ENCODE measurements at places on chromosomes 2 and 18. TPM values are rescaled to one million over a fixed set of nuclear protein-coding genes. Genes with fewer than 3 reads are reported as not detected.

DNA sequence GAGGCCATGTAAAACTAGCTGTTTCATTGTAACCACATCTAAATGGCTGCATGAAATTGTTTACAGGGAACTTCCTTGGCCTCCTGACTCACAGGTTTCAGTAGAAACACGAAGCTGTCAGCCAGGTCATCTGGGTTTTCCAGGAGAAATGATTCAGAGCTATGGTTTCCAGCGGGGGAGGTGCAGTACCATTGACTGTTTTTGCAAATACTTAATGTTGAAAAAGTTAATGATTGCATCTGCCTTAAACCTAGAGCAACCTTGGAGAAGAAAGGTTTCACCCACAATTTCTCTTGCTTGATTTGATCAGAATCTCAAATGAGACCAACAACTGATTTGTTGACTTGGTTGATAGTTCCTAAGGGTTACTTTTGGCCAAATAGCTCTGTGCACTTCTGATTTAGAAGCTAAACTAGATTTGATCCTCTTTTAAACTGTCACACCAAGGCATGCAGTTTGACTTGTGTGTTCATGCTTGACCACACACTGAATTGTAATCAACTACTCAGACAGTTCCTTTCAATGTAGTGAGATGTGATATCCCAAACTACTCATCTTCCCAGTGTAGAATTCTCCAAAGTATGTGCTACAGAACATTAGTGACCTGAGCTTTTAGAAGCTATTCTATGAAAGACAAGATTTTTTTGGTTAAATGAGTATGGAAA lies 193.5 kb upstream of the CHST9 start:
- no peaks in the 10 kb centered on the region for H3K27me3 ChIP-seq
- no peaks in the 10 kb centered on the region for H3K4me1 ChIP-seq
- DNase-seq, result no peak
- no peaks in the 10 kb centered on the region for H3K36me3 ChIP-seq
- H3K4me3 ChIP-seq, result no peak overlapping the region
- no peak overlapping the region for H3K27ac ChIP-seq

GRCh38 chr2:223477318-223477717 lies 124.8 kb downstream of the SCG2 start:
- no peaks in the 10 kb centered on the region for H3K27me3 ChIP-seq
- H3K4me3 ChIP-seq, result no peak overlapping the region
- H3K36me3 ChIP-seq, result no peaks in the 10 kb centered on the region
- DNase-seq, result no peak

Gene DYNC1I2
- total RNA-seq, result 68.8 TPM

DNA sequence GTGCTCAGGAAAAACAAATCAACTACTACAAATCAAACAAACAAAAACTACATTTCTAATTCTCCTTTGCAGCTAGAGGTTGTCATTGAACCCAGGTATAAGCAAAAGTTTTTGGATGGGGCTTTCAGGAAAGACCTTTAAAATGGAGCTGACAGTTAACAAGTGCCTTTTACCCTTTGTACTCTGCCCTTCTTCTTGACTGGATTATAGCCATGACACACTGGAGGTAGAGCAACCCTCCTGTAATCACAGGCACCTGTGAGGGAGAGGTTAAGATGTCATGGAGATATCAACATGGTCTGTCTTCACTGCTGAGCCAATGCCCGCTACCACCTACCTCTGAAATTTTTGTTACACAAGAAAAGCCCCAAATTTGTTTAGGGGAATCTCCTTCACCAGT lies 100.0 kb upstream of the GLS start:
- H3K4me3 ChIP-seq, result no peak overlapping the region
- no peak for DNase-seq
- no peaks in the 10 kb centered on the region for H3K27me3 ChIP-seq
- H3K36me3 ChIP-seq, result no peaks in the 10 kb centered on the region
- no peaks in the 10 kb centered on the region for H3K4me1 ChIP-seq

- H3K4me3 ChIP-seq, result no peak overlapping the region
- no peaks in the 10 kb centered on the region for H3K36me3 ChIP-seq
- H3K27me3 ChIP-seq, result no peaks in the 10 kb centered on the region
- H3K27ac ChIP-seq, result no peak overlapping the region
- DNase-seq, result no peak
Observed at GRCh38 chr18:67104700-67105284, 411.7 kb downstream of the DSEL start.

- peaks cover 78% of the 10 kb centered on the region for H3K27me3 ChIP-seq
- no peak overlapping the region for H3K27ac ChIP-seq
- no peak overlapping the region for H3K4me3 ChIP-seq
- DNase-seq, result no peak
Observed at GRCh38 chr2:464562-465309, 176.8 kb upstream of the ALKAL2 start.

Gene STPG4
- total RNA-seq, result 0.52 TPM

GRCh38 chr2:10716581-10716980 lies 4.8 kb upstream of the ATP6V1C2 start:
- no peak overlapping the region for H3K4me3 ChIP-seq
- H3K27me3 ChIP-seq, result peaks cover 20% of the 10 kb centered on the region
- DNase-seq, result no peak
- H3K27ac ChIP-seq, result no peak overlapping the region
- peaks cover under 1% of the 10 kb centered on the region for H3K4me1 ChIP-seq

DNA sequence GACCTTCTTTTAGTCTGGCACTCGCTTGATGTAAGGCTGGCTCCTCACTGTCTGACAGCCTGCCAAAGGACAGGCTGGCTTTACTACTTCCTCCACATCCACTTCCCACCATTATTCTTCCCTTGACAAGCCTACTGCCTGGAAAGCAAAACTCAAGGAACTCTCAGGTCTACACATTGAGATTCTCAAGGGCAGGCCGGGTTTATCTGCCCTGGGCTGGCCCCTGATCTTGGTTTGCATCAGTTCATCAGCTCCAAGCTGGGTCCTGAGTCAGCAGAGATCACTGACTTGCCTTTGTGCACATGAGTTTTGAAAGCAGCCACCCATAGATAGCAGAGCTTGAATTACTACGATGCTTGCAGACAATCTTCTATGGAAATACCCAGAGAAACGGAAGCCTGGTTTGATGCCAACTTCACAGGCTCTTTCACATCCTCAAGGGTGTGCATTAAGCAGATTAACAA lies 53.9 kb downstream of the KCTD18 start:
- no peaks in the 10 kb centered on the region for H3K27me3 ChIP-seq
- no peaks in the 10 kb centered on the region for H3K4me1 ChIP-seq
- DNase-seq, result no peak
- H3K27ac ChIP-seq, result no peak overlapping the region
- H3K36me3 ChIP-seq, result peaks cover 29% of the 10 kb centered on the region

GRCh38 chr2:84302513-84303412 lies 156.3 kb downstream of the SUCLG1 start:
- H3K4me3 ChIP-seq, result no peak overlapping the region
- H3K36me3 ChIP-seq, result no peaks in the 10 kb centered on the region
- H3K4me1 ChIP-seq, result no peaks in the 10 kb centered on the region

Gene RGPD3
- total RNA-seq, result 0.08 TPM

DNA sequence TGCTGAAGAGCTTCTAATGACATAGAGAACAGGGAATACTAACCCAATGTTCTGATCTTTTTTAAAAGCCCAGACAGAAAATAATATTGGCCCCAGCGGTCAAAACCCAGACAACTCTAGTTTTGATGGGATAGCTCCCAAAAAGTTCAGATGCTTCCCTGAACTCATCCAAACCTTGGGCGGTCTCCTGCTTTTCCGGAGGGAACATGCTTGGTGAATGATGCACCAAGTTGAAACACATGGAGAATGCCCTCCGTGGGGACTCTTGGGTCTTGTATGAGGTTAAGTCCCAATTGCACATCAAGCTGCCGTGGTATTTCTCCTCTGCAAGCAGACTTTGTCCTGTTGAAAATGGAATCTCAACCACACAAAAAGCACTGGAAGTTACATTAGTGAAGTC lies 120.7 kb upstream of the CTAGE1 start:
- H3K36me3 ChIP-seq, result no peaks in the 10 kb centered on the region
- DNase-seq, result peak; percentile 64
- no peak overlapping the region for H3K4me3 ChIP-seq
- peak overlapping the region; percentile 3 for H3K27ac ChIP-seq
- peaks cover 22% of the 10 kb centered on the region for H3K4me1 ChIP-seq

- H3K4me3 ChIP-seq, result no peak overlapping the region
- H3K27ac ChIP-seq, result no peak overlapping the region
- DNase-seq, result no peak
- H3K27me3 ChIP-seq, result peaks cover 28% of the 10 kb centered on the region
- no peaks in the 10 kb centered on the region for H3K36me3 ChIP-seq
Observed at GRCh38 chr2:232415138-232415690, 8.6 kb downstream of the ALPG start.

DNA sequence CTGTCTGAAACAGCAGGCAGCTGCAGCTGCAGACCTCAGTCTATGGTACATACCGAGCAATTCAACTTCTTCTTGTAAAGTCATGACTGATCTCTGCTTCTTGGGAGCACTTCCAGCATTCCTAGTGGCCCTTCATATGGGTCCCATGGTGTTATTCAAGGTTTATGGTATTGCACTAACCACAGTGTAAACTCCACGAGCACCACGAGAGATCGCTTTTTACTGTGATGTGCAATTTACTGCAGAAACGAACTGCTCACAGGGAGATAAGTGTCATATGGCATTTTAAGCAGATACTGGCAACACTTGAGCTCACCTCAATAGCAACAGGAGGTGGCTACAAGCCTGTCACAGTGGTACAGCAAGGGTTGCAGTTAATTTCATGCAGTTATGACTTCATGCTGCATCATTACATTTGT lies 38.6 kb upstream of the SH3BP4 start:
- H3K4me1 ChIP-seq, result no peaks in the 10 kb centered on the region
- no peaks in the 10 kb centered on the region for H3K27me3 ChIP-seq
- DNase-seq, result no peak
- no peaks in the 10 kb centered on the region for H3K36me3 ChIP-seq
- H3K27ac ChIP-seq, result no peak overlapping the region
- no peak overlapping the region for H3K4me3 ChIP-seq

- no peaks in the 10 kb centered on the region for H3K27me3 ChIP-seq
- no peaks in the 10 kb centered on the region for H3K36me3 ChIP-seq
- no peaks in the 10 kb centered on the region for H3K4me1 ChIP-seq
- no peak overlapping the region for H3K27ac ChIP-seq
- H3K4me3 ChIP-seq, result no peak overlapping the region
Observed at GRCh38 chr2:26653207-26654060, 12.3 kb upstream of the CIB4 start.

DNA sequence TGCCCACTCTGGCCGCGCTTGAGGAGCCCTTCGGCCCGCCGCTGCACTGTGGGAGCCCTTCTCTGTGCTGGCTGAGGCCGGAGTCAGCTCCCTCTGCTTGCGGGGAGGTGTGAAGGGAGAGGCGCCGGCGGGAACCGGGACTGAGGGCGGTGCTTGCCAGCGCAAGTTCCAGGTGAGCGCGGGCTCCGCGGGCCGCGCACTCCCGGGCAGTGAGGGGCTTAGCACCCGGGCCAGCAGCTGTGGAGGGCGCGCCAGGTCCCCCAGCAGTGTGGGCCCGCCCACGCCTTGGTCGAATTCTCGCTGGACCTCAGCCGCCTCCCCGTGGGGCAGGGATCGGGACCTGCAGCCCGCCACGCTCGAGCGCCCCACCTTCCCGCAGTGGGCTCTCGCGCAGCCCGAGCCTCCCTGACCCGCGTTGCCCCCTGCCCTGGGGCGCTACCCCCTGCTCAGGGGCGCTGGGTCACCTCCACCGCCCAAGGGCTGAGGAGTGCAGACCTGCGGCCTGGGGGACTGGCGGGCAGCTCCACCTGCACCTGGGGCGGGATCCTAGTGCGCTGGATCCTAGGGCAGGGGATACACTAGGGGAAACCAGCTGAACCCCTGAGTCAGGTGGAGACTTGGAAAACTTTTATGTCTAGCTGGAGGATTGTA lies 97.3 kb downstream of the CD8B2 start:
- DNase-seq, result no peak
- H3K27me3 ChIP-seq, result peaks cover 33% of the 10 kb centered on the region
- no peak overlapping the region for H3K4me3 ChIP-seq
- H3K36me3 ChIP-seq, result no peaks in the 10 kb centered on the region
- H3K27ac ChIP-seq, result no peak overlapping the region

GRCh38 chr2:209988010-209988409 lies 14.4 kb upstream of the RPE start:
- H3K4me3 ChIP-seq, result no peak overlapping the region
- no peaks in the 10 kb centered on the region for H3K27me3 ChIP-seq
- no peak for DNase-seq
- H3K36me3 ChIP-seq, result no peaks in the 10 kb centered on the region
- no peak overlapping the region for H3K27ac ChIP-seq

Gene RBKS
- 2.3 TPM for total RNA-seq

DNA sequence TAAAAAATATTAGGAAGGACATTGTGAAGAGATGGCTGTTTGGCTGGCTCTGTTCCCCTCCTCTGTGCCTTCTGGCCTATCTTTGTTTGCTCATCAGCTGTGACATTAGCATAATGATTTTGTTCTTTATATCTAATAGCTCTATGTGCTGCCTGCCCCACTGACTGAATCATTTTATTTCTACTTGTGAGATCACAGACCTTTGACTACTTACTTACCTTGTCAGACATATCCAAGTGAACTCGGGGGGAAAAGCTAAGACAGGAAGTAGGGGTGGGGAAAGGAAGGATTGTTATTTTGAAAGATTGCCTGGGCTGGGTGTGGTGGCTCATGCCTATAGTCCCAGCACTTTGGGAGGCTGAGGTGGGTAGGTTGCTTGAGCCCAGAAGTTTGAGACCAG lies 104.2 kb downstream of the ASAP2 start:
- DNase-seq, result no peak
- H3K4me1 ChIP-seq, result peaks cover 45% of the 10 kb centered on the region
- H3K27ac ChIP-seq, result peak overlapping the region; percentile 79
- no peak overlapping the region for H3K4me3 ChIP-seq
- H3K27me3 ChIP-seq, result no peaks in the 10 kb centered on the region
- no peaks in the 10 kb centered on the region for H3K36me3 ChIP-seq

DNA sequence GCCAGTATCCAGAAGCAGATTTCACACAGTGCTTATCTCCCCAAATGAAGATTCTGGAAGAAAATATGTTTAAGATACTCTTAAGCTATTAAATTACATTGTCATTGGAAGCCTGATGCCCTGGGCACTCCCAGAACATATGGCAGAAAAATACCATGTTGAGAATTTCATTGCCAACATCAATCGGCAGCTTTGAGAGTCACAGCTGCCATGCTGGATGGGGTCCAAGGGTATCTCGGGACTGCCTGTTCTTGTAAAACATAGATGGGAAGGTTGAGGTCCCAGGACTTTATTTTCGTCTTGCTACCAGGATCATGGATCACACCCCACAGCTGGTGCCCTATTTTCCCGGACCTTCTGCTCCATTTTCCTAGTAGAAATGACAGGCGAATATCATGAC lies 632.5 kb downstream of the SUCLG1 start:
- H3K4me1 ChIP-seq, result no peaks in the 10 kb centered on the region
- DNase-seq, result no peak
- H3K27me3 ChIP-seq, result no peaks in the 10 kb centered on the region
- no peak overlapping the region for H3K4me3 ChIP-seq

Data from heart left ventricle (tissue), 16 donors.